Stimulated activated CD4-positive, alpha-beta T cell treated with anti-CD3 and anti-CD28 coated beads, Interleukin-2, amount 100 ng/mL, for 48 hours (primary cell): ENCODE measurements at places on chromosomes 3 and 15.

DNA sequence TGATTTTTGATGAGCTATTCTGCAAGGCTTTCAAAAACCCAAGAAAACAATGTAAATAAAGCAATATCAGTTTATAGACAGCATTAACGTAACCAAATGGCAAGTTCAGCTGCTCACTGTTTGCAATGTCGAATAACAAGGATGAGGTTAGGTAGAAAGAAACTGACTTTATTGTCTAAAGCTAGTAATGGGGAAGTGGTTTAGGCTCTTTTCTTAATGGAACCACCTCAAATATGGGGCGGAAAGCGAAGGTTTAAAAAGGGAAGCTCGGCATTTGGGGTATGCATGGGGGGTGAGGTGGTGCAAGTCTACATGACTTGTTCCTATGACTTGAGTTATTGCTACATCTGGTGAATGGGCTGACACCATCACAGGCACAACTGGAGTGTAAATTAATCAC lies 1060.2 kb downstream of the NSUN3 start:
- no peak for DNase-seq

DNA sequence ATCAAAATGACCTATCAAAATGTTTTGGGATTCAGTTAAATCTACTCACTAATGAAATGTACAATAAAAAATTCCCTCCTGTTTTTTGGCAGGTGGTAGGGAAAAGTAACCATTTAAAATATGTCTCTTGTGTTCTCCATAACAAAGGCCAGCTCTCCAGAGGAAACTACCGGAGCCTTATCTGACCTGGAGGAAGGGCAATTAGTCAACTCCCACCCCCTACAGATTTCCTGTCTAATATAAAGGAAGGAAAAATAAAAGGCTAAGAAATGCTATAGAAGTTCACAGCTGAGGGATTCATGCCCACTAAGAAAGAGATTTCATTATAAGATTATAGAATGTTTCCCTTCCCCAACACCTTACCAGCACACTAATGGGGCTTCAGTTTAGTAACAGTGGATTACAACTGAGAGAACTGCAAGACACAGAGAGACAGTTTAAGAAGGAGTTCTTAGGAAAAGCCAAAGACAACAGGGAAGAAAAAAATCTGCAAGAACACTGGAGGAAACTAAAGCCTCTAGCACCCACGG lies 376.5 kb upstream of the KCNMB2 start:
- no peak for DNase-seq

- DNase-seq = no peak
Observed at GRCh38 chr3:192830291-192831110, 87.2 kb downstream of the MB21D2 start.

DNA sequence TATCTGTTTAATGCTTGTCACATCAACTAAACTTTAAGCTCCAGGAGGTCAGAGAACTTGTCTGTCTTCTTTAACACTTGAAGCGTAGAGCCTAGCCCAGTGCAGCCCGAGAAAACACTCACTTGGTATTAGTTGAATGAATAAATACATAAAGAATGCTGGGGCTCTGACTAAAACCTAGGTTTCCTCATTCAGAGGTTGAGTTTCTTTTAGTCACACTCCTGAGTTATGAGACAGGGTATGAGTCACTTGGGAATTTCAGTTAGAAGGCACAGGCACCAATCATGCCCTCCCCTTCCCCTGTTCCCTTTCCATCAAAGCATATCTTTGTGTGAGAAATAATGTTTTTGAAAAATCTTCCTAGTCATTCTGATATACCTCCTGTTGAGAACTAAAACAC lies 589.8 kb upstream of the DPPA4 start:
- DNase-seq = no peak

DNA sequence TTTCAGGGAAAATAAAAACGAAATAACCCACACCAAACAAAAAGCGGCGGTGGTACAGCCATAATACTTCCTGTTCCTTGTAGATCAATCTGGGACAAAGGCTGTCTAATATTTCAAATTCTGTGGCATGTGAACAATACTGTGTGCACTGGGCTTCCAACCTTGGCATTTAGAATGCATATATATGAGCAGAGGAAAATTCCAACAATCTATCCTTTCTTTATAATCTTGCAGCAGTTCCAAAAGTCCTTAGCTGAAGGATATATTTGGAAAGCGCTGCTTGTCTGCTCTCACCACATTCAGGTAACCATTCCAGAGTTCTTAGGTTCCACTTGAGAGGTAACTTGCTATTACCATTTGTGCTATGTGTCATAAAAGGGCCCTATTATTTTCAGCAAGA lies 231.8 kb downstream of the RBMS3 start:
- DNase-seq = no peak

DNA sequence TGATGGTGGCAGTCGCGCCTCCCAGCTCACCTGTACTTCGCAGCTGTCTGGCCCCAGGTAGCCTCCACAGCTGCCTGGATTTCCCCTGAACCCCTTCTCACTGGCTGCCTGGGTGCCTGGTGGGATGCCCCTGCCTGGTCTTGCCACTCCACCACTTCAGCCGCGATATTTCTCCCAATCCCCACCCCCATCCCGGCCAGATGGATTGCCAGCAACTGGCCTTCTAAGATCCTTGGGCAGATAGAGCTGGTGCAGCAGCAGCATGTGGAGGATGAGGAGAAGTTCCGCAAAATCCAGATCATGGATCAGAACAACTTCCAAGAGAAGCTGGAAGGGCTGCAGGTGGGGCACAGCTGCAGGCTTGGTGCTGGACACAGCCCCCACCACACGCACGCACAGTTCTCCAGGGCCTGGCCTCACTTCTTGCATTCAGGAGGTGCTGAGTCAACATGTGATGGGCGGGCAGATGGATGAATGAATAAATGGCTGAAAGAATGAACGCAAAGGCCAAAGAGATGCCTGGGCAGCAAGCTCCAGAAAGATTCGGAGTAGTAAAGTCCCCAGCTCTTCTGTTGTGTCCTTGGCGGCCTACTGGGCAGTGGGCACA lies 35.7 kb downstream of the DNAH1 start:
- DNase-seq = no peak

GRCh38 chr3:181782306-181782954 lies 70.7 kb downstream of the SOX2 start:
- DNase-seq = no peak

DNA sequence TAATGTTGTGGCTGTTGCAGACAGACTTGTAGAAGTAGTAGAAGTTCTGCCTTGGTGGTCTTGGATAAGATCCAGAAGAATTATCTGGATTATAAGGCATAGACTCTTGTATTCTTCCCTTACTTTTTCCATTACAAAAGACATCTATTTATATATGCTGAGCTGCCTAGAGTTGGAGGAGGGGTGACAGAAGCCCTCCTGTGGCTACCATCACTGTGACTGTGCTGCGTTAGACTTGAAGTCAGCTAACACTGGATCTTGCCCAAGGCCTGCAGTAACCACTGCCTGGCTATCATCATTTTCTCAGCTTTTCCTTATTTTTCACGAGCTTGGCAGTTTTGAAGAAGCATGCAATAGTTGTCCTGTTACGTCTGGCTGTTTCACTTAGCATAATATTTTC lies 684.8 kb upstream of the BCHE start:
- DNase-seq = no peak

- no peak for DNase-seq
Observed at GRCh38 chr3:119302697-119303551, 8.7 kb downstream of the ARHGAP31 start.

DNA sequence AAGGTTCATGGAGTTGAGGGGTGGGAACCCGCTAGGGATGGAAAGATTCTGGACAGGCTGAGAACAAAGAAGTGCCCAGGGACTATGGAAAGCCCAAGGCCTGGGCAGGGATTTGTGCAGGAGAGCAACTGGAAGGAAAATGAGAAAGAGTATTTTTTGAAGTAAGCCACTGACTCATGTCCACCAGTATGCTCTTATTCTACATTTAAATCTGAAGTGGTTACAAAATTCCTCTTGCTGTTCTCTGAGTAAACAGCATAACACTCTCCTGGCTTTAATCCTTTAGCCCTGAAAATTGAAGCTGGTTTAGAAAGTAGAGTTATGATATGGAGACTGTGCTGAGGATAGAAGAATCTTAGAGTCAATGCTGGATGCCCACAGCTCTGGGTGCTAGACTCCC lies 165.2 kb downstream of the ISL2 start:
- DNase-seq = no peak
